ENCODE measurements at places on chromosomes 7 and 10.

- no peak for DNase-seq
These were observed 142.1 kb downstream of the JCAD start for GRCh38 chr10:29917311-29917710.

GRCh38 chr10:112981553-112981952, 31.5 kb downstream of the TCF7L2 start:
- no peak for DNase-seq

DNA sequence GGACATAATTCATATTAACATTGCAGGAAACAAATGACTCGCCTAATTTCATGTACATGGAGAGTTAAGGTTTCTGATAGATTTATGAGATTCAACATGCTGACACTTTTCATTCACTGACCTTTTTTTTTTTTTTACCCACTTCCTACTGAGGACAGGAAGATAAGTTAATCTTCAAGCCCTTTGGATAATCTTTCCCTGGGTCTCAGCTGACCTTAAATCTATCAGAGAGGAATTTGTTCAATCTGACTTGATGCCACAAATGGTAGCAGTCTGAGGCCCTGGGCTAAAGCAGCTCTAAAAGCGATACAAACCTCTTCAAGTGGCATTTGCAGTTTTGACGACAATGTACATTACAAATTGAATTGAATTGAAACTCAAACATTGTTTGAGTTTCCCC, 493.3 kb upstream of the SORCS1 start:
- DNase-seq, result no peak

- DNase-seq, result peak; percentile 19
These were observed 662 bp downstream of the DNAJC2 start for GRCh38 chr7:103343758-103344452.

DNA sequence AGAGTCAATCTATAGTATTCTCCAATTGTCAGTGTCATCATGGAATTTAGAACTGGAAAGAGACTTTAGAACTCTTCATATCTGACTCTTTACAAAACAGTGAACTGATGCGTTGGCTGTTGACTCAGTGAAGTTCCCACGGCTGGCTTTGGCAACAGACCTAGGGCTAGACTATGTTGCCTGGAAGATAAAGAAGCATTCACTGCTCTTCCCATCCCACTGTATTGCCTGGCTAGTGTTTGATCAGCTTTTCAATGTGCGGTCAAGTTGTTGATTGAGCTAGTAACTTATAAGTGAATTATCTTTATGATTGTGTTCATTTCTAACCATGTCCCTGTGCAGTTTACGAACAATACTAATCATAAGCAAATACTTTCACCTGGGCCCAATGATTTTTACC, 365.7 kb upstream of the LRGUK start:
- DNase-seq, result no peak
